NCI-H1092 (cell line): ENCODE measurements at places on chromosomes 12 and 14.

GRCh38 chr12:30570211-30570890 is 125.3 kb downstream of the IPO8 start:
- no peak for DNase-seq

DNA sequence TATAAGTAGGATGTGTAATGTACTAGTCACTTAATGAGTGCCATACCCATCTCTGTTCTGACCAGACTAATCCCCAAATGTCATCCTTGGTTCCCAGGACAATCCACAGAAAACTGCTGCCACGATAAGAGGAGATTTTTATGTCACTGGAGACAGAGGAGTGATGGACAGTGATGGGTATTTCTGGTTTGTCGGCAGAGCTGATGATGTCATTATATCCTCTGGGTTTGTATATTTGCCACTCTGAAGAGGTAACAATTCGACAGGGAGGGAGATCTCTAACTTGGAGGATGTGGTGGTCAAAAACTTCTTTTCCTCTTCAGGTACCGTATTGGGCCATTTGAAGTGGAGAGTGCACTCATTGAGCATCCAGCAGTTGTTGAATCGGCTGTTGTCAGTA is 20.3 kb downstream of the ACSM4 start:
- DNase-seq, result no peak

DNA sequence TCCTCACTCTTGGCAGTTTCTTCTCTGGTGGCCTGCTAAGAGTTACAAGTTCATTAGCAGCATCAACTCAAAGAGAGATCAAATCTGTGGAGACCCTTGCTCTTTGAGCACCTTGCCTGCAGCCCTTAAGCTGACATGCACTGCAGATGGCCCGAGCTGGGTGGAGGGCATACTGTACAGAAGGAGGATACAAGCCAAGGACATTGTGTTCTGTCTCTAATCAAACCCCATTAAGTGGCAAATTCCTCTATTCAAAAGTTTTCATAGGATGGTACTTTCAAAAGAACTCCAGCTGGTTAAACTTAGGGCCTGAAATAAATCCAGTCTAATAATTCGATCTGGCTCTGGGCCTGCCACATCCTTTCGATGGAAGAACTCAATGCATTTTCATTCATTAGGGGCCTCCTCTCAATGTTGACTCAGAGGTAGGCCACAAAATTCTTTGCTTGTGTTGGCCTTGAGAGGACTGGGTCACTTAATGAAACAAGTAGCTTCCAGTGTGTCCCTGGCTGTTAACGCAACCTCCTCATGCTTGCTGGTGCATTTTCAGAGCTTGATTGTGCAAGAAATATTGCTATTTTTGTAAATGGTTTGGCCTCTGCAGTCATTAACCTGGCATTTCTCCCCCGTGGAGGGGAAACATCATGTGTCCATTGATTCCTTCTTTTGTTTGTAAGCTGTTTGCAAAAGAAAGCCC is 318.2 kb downstream of the NUAK1 start:
- DNase-seq, result no peak

DNA sequence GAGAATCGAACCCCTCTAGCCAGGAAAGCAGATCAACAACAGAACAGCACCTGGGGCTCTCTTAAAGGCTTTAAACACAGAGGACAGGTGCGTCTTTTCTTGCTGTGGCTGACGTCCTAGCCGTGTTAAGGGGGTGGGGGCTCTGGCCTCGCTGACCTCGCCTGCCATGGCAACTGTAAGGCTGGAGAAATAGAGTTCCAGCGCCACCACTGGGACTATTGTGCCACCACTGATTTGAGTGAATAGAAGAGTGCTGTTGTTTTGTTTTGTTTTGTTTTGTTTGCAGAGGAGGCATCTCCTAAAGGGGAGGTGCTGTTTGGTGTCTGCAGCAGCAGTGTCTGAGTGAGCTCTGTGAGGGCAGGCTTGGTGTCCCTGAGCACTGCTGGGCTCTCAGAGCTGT is 34.2 kb upstream of the PRMT8 start:
- DNase-seq, result peak; percentile 72

GRCh38 chr14:103393676-103394626 is 8.7 kb downstream of the MARK3 start:
- no peak for DNase-seq

GRCh38 chr14:68655021-68655831 is 137.6 kb downstream of the ZFP36L1 start:
- DNase-seq, result peak; percentile 41

DNA sequence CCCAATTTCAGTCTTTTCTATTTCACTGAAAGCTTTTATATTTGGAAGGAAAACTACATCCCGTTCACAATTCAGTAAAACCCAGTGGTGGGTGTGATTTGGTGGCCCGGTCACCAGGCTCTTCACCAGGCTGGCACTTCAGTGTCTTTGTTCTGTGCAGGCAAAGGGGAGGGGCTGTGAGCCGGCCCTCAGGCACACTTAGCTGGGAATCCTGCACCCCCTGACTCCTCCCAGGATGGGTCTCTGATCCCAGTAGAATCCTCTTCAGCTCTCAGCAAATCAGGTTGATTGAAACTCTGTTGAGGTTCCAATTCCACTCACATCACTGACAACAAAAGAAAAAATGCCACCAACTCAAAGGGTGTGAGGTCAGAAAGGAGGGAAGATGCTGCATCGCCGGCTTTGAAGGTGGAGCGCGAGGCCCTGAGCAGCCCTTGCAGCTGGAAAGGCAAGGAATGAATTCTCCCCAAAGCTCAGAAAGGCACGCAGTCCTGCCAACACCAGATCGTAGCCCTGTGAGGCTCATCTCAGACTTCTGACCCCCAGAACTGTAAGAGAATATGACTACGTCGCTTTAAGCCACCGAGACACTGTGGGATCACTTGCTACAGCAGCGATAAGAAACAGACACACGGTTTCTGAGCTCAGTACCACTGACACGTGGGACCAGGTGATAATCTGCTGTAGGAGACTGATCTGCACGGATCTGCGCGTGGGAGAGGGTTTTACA is 166.6 kb downstream of the PIWIL1 start:
- DNase-seq, result no peak

DNA sequence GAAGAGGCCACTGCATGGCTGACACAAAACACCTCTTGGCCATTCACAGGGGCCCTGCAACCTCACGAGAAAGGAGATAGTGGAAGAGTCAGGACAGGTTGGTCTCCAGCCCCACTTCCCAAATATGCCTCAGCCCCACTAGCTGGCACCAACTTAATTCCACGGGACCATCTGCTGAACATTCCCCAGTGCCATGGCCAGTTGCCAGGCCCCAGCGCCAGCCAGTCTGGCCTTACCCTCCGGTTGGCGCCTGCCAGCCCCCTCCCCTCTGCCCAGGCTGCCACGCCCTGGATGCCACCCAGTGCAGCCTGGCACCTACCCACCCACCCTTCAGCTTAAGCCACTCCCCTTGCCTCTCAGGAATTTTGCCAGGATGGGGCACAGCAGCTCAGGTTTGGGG is 21.2 kb upstream of the HSPB8 start:
- no peak for DNase-seq

DNA sequence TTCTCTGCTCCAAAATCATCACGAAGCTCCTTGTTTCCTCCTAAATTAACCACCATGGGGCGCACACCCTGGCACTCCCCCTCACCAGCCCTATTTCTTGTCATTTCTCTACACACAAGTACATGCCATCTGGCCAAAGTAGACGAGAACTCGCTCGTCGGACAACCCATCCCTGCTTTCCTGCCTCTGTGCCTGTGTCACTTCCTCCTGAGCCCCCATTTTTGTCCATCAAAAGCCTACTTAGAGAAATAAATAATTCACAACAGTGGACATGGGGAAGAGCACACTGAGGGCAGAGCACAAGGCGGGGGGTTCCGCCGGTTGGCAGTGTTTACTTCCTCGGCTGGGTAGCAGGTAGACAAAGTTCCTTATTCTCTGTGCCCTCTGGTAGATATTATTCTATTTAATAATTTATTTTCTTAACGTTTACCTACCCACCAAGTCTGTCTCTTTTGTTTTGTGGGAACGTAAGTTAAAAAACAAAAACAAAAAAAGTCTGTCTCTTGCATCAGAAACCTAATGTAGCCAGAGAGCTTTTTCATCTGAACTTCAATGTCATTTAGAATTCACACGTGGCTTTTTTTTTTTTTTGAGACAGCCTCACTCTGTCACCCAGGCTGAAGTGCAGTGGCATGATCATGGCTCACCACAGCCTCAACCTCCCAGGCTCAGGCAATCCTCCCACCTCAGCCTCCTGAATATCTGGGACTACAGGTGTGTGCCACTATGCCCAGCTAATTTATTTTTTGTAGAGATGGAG is 6.0 kb downstream of the VPS37B start:
- no peak for DNase-seq

GRCh38 chr12:19125325-19125724 is 4.2 kb upstream of the PLEKHA5 start:
- no peak for DNase-seq

DNA sequence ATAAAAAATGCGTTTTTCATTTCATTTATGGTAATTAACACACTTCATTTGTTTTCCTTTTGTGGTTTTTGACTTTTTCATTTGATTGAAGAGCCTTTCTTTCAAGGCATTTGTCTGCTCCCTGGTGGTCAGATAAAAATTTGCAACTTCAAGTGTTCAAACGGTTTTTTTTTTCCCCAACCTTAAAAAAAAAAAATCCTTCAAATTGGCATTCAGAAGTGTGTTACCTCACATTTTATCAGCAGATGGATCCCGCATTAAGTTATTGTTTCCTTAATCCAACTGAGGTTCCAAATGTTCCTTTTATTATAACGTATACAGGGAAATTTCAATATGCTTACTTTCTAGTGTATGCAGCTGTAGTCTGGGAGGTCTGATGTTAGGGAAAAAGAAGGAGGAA is 47.2 kb downstream of the MYF5 start:
- DNase-seq, result peak; percentile 34

- DNase-seq, result no peak
Measured at GRCh38 chr14:46018846-46019420, 632.6 kb downstream of the RPL10L start.

DNA sequence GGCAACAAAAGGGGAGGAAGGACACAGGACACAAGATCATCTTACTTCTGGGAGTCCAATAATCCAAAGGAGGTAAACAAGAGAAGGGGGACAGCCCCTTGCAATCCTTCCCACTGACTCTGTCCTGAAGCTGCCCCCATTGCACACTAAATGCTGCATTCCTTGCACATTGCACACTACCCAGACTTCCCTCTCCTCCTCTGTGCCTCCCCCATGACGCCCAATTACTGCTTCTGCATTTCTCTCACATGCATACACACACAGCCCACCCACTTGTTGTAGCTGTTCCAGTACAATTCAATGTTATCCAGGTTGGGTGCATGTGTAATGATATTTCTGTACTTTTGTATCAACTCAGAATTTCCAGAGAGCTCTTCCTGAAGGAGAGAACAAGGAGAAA is 5.5 kb downstream of the NDRG2 start:
- DNase-seq, result no peak

- no peak for DNase-seq
Measured at GRCh38 chr12:11568762-11569478, 80.6 kb upstream of the ETV6 start.

DNA sequence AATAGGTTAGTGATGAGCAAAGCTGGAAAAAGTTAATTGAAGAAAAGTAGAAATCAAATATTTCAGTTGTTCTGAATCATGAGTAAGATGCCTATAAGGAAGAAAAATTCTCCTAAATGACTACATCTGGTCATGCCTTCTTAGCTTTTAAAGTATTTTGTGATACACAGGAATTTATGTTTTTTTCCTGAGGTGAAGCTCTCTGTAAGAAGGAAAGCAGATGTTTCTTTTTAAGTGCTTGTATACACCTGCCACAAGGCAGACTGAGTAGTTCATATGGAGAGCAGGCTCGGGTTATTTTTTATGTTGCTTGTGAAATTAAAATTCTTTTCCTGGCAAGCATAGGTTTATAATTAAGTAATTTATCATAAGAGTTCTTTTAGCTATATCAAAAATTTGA is 275.2 kb downstream of the RAD51B start:
- no peak for DNase-seq

- no peak for DNase-seq
Measured at GRCh38 chr14:56004786-56005185, 113.4 kb upstream of the PELI2 start.

DNA sequence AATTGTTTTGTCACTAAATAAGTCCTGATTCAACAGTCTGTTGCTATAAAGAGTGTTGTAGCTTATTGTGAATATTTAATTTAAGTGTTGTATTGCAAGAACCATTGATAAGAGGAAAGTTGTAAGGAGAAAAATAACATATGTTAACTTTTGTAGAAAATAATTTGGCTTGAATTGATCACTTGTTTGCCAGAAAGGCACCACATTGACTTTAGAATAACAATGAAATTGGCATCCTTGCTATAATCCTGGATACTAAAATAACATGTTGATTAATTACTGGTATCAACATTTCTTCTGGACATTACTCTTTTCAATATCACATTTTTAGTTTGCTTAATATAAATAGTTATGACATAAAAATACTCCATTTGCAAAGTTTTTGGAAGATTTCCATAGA is 159.0 kb downstream of the MGAT4C start:
- no peak for DNase-seq

DNA sequence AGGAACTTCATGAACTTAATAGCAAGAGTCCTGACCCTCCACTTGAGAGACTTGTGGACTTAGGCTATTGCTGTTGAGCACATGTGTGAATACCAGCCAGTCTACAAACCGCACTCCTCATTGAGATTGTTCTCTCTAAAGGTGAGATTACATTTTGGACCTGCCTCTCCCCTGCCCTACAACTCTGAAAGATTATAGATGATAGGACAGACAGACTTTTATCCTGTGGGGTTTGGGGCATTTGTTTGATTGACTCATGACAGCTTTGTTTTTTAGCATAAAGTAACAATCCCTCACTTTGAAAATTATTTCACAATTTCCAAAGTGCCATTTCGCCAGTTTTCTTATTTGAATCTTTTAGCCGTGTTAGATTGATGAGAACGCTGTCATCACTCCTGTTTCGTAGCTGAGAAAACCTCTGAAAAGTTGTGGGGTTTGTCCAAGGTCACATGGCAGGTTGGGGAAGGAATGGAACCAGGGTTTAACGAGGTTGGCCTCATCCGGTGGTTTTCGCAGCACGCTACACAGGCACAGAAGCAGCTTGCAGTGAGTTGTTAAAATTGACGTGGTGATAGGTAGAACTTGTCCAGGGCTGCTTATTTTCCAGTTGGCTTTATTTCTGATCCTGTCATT is 836 bp downstream of the EVL start:
- no peak for DNase-seq

GRCh38 chr12:82963956-82964355 is 277.2 kb downstream of the TMTC2 start:
- no peak for DNase-seq

DNA sequence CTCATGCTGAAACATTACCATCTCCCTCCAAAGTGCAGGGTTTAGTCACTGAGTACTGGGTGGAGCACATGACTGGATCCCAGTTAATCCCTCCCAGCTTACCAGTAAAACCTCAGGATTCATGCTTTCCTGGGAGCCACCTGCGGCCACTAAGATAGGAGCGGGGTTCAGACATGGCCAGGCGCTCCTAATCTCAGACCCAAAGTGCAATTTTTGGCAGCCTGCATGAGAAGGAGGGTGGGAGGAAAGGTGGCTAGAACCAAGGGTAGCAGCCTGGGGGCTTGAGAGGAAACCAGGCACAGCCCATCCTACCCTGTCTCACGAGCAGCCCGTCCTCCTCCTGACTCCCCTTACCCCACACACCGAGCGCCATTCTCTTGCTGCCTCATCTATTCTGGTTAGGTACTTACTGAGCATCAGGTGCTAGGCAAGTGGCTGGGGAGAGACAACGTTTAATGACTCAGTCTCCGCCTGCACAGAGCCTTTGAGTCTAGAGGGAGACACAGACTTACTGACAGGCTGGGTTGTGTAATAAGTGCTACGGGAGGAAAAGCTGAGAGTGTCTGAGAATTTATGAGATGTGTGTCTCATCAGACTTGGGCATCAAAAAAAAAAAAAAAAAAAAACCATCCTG is 9.9 kb downstream of the GPRC5A start:
- no peak for DNase-seq

GRCh38 chr12:104049278-104049902 is 597 bp downstream of the GLT8D2 start:
- DNase-seq, result no peak
